ENCODE measurements at places on chromosomes 11 and 22. TPM values are rescaled to one million over a fixed set of nuclear protein-coding genes. Genes with fewer than 3 reads are reported as not detected.

DNA sequence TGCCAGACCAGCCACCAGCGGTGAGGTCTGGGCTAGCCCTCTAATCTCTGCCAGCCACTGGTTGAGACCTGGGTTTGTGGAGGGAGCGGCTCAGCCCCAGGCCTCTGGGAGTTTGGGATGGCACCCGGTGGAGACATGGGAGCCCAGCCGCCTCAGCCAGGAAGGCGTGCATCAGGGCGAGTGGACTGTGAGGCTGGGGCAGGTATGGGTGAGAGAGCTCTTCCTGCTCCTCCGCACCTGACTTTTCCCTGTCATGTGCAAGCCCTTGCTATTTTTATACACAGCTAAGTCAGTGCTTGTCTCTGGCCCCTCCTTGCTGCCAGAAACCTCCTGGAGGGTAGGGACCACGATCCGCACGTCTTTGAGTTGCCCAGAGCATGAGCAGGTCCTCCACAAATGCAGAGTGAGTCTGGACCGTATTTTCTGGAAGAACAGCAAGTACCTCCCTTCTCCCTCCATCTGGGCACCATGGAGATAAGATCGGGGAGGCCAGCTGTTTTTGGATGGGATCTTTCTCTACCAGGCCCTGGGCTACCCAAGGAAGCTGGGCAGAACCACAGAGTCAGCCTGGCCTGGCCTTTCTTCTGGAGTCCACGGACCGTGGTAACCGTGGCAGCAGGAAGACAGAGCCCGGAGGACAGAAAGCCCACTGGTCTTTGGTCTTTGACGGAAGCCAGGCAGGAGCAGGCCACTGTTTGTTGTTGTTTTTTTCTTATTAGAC, 53.3 kb downstream of the IGLL1 start:
- DNase-seq, result no peak

DNA sequence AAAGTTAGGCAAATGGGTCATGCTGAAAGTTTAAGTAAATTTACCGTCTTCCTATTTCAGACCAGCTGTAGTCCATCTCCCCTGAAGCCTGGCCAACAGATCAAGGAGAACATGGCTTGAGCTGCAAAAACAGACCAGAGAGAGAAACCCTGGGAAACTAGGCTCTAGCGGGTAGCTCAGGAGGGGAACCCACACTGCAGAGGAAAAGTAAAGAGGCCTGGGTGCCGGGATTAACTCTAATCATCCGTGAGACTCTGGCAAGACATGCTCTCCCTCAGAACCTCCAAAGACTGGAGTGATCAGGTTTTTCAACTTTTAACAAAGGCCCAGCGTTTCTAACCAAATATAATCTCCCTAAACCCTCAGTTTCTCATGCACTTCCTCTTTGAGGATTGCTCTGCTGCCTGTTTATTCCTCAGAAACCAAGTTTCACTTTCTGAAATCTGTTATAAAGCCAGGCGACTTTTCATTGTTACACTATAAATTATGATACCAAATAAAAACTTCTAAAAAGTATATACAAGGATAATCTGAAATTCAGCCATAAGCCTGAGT, 67.5 kb downstream of the GAB2 start:
- no peak for DNase-seq

- no peak for DNase-seq
Measured at GRCh38 chr22:48943567-48944432, 883.9 kb downstream of the BRD1 start.

GRCh38 chr11:123238297-123238696, 43.2 kb upstream of the CLMP start:
- no peak for DNase-seq

DNA sequence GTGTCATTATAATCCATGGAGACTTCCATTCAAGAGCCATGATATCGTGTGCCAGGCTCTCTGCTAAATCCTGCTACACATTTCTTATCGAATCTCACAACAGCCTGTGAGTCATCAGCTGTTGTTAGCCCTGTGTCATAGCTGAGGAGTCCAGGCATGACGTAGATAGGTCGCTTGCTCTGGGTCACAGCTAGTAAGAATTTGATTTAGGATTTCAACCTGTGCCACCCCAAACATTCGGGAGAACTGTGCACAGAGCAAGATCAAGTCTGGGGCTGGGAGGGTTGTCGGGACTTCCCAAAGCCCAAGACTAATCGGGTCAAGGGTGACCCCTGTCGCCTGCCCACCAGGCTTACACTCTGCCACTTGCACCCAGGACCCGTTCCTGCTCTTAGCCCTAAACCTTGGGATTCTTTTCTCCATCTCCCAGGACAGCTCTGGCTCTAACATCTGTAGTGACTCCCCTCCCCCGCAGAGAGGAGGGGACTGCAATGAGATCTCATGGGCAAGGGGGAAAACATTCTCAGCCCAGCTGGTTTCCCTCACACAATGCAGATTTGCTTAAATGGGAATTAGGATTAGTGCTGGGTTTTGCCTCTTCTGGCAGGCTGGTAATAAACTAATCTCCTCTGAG, 34.3 kb downstream of the TSPAN18 start:
- peak; percentile 92 for DNase-seq

DNA sequence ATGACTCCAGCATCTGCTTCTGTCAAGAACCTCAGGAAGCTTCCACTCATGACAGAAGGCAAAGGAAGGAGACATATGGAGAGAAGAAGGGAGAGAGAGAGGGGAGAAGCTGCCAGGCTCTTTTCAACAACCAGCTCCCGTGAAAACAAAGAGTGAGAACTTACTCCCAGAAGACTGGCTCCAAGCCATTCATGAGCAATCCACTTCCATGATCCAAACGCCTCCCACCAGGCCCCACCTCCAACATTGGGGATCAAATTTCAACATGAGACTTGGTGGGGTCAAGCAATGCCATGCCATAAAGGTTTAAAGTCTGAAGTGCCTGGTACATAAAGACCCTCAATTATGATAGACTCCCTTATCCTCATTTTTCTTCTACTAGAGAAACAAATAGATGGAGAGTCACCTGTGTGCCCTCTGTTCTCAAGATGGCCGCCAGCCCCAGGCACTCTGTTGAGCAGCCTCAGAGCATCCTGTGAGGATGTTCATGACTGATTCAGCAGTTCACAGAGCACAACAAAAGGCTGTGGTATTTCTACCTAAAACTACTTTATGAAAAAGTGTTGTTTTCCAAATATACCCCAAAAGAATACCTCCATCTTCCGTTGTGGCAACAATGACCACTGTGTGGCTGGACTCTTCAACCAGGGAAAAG, 69.0 kb upstream of the CRTAM start:
- DNase-seq, result no peak

GRCh38 chr11:15500643-15501042, 385.9 kb downstream of the INSC start:
- no peak for DNase-seq

DNA sequence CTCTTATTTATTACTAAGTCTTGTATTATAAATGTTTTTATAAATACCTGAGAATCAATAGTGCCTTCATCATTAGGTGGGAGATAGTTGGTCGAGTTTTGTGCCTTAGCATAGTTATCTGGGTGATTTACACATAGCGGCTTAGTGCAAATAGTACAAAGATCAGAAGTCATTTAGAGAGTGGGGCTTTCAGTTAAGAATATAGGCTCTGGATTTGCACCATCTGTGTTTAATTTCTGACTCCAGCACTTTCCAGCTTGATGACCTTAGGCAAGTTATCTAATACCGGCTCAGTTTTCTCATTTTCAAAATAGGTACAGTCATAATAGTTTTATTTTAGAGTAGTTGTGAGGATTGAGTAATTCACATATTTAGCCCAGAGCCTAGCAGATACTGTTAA, 26.4 kb downstream of the PDE3B start:
- no peak for DNase-seq

- DNase-seq, result no peak
Measured at GRCh38 chr11:11752679-11753078, 89.1 kb upstream of the USP47 start.

DNA sequence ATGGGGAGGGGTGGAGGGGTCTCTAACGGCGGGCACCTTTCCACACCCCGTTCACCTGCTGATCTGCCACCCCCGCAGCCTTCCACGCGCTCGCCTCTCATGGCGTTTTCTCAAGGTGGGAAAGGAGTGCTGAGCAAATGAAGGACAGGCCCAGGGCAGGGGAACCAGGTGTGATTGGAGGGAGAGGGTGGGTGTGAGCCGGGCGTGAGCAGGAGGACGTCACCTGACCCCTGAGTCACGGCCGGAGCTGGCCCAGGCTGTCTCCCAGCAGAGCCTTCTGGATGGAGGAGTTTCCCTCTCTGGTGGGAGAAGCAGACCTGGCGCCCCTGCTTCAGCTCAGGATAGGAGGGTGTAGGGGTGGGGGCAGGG, 14.0 kb upstream of the ARHGAP8 start:
- no peak for DNase-seq

GRCh38 chr11:123564221-123564620, 90.2 kb downstream of the SCN3B start:
- DNase-seq, result no peak

DNA sequence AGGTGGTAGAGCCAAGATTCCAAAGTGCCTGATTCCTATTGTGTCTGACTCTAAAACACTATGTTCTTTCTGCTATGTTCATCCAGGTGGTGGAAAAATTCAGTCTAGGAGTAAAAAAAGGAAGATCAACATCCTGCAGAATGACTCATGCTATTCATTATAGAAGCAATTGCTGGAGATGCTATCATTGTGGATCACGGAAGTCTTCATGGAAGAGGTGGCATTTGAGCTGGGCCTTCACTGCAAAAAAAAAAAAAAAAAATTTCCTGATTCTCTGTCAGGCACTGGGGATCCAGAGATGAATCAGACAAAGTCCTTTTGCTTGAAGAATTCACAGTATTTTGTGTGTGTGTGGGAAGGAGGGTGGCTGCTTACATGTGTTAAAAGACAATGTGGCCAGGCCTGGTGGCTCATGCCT, 1.4 kb upstream of the UVRAG start:
- DNase-seq, result peak; percentile 97

GRCh38 chr11:56748597-56748996, at the start of gene OR9G4:
OR9G4 (minus strand) TSS chr11:56748697; CDS start chr11:56743766, 4,931 bp downstream.
- no peak for DNase-seq

- no peak for DNase-seq
Measured at GRCh38 chr11:129224538-129224937, 32.4 kb upstream of the ARHGAP32 start.

GRCh38 chr11:30830681-30831080, 244.5 kb upstream of the MPPED2 start:
- DNase-seq, result no peak

DNA sequence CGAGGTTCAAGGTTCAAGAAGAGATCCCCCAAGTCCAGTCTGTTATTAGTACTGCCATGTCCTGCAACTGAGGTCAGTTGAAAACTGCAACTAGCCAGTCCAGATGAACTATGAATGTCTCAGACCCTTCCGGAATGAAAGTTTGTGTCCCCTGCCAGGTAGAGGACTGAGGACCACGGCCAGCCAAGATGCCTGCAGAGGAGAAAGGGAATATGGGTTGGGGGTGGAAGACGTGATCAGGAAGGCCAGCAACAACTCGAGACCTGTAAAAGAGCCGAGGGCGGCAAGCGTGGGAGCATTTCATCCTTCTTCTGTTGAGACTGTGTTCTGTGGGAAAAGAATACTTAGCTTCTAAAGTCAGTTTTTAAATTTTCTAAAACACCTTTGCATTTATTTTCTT, 572.4 kb upstream of the B3GAT1 start:
- no peak for DNase-seq

DNA sequence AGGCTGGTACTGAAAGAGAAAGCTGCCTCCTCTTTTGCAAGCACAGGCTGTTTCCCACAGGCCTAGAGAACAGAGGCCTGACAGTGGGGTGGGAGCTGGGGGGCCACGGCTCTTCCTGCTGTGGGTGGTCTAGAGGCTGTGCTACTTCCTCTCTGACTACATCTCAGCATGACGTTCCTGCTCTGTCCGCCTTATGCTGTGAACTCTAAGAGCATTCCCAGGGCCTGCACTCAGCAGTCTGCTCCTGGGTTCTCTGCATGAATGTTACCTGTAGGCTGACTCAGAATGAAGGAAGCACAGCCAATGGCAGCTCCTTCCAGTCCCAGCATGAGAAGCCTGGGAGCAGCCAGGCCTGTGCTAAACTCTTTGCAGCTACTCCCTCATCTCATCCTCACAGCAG, 534.3 kb downstream of the NTM start:
- DNase-seq, result no peak

GRCh38 chr11:120512739-120513435, 1.3 kb downstream of the GRIK4 start:
- DNase-seq, result no peak

The DLG2 gene
- 0.51 TPM for total RNA-seq

The DNAJB13 gene
- total RNA-seq, result not detected

The TMEM223 gene
- total RNA-seq, result 10.7 TPM

The MYO7A gene
- 7.7 TPM for total RNA-seq

The RABL2B gene
- 4.1 TPM for total RNA-seq

The SMTNL1 gene
- total RNA-seq, result not detected

The APLNR gene
- 19.6 TPM for total RNA-seq

The BSX gene
- total RNA-seq, result not detected

The OR2AG2 gene
- not detected for total RNA-seq
